Hindlimb muscle (tissue), 1 donor: ENCODE measurements at places on chromosomes 11 and 22. TPM values are rescaled to one million over a fixed set of nuclear protein-coding genes. Genes with fewer than 3 reads are reported as not detected.

LRRC4C gene
- polyA plus RNA-seq = 1.2 TPM

STK33 gene
- polyA plus RNA-seq = 3.0 TPM

CNTF gene
- polyA plus RNA-seq = 0.61 TPM

C1QTNF4 gene
- polyA plus RNA-seq = 11.6 TPM

KRTAP5-7 gene
- polyA plus RNA-seq = not detected

BUD13 gene
- polyA plus RNA-seq = 19.6 TPM

GRCh38 chr22:22682807-22683667 lies 38.6 kb downstream of the GGTLC2 start:
- DNase-seq = no peak

DNA sequence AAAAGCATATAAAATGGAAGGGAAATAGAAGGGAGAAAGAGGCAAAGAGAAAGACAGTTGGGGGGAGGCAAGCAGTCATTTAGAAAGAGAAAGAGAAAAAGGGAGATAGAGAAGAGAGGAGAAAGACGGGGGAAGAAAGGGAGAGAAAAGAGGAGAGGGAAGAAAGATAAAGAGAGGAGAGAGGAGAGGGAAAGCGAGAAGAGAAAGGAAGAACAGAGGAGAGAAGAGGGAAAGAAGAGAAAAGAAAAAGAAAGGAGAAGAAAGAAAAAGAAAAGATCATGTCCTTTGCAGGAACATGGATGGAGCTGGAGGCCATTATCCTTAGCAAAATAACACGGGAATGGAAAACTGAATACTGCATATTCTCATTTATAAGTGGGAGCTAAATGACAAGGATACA lies 247.7 kb downstream of the MIAT start:
- DNase-seq = no peak

DNA sequence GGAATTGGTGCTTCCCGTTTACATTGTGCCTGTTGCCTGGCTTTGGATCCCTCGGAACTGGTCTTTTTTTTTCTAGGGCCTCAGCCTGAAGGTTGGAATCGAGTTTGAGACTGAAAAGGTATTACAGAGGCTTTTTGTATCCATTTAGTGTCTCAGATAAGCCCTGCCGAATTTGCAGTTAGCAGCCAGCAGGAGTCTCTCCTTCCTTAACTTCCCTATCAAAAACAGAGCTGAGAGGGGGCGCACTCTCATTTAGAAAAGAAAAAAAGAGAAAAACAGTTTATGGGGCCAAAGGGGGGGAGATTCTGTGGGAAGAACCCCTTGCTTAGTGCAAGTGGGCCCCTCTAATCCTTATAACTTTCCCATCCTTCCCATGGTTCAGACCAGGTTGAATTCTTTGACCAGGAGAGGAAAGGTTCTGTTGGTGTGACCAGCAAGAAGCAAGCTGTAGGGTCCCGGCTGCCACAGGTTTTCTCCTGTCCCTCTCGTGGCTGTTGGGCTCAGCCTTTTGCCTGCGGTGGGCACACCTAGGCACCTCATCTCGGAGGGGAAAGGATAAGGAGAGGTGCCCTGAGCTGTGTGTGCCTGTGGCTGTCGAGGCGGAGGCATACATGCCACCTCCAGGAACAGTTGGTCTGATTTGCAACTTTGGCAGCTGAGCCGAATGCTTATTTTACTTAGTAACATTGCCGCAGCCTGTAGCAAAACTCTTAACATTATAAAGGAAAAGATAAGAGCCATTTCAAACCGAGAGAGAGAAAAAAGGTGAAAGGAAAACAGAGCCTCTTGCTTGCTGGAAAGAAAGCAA lies 565.0 kb upstream of the CNTN5 start:
- no peak for DNase-seq

DNA sequence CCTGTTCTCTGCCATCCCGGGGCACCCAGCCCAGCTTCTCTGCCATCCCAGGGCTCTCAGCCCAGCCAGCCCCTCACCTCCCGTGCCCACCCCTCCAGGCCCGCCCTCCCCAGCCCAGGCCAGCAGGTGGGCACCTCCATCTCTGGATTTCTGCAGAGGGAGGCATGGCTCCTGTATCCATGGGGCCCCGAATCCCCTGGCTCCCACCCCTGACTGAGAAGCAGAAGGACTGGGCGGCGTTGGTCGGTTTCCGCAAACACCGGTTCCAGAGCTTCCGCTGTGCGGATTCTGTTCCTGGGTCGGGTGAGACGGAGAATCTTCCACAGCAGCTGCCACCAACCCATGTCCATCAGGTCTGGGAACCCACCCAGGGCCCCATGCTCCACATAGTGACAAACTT lies 240.3 kb downstream of the BRD1 start:
- DNase-seq = no peak

DNA sequence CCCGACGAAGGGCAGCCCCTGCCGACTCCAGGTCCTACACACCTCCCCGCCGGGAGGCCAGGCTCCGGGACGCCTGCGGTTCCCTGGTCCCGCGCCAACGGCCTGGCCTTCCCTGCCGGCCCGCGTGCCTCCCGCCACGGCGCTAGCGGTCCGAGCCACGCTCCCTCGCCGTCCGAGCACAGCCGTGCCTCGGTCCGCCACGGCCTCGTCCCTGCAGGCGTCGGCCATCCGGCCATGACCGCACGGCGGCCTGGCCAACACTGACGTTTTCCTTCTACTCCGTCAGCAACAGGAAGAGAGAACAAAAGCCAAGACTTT lies 532 bp downstream of the EIF4G2 start:
- no peak for DNase-seq

GRCh38 chr11:3086114-3086513 lies 28.9 kb upstream of the CARS1 start:
- DNase-seq = no peak

- no peak for DNase-seq
Measured at GRCh38 chr11:112605093-112605666, 344.5 kb upstream of the PLET1 start.
